Caudate nucleus (tissue), 63 donors: ENCODE measurements at places on chromosomes 2 and 18.
A peak's percentile ranks its signal among the peaks of the same experiment; 100 is the strongest.

DNA sequence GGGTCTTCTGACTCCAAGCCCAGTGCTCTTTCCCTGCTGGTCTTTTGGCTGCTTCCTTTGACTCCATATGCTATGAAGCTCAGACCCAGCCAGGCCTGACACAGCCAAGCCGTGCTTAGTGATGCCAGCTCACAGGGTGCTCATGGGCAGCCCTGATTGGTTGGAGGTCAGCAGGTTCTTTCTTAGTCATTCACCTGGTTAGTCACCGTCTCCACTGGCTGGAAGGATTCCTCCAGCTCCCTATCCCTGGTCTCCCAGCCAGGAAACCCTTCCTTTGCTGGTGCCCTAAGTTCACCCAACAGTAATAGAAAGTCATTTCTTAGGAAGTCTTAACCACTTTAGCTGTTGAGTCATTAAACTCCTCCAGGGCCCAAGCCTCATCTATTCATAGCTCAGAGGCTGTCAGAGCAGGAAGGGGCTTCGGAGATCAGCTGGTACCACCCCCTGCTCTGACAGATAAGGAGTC lies 3.9 kb downstream of the KCNK3 start:
- DNase-seq = no peak

GRCh38 chr2:42823744-42824453 lies 31.5 kb upstream of the HAAO start:
- no peak for DNase-seq

DNA sequence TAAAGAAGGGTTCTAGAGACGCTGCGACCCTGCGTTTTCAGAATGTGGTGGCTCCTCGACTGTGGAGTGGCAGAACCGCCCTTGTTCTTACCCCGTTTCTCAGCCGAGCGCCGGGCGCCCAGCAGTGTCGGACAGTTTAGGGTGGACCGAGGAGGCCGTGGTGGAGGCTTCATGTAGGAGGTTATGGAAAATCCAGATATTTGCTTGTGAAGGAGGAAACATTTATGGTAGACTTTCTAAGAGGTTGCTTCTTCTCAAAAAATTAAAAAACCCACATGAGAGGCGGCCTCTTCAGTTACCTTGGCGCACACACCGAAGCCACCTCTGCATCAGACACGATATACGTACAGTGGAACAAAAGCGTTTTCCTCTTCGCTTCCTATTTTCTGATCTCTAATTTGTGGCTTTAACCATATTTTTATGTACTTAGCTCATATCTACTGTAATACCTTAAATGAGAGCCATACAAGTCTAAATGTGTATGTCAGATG lies 120.8 kb downstream of the NFATC1 start:
- DNase-seq = no peak

DNA sequence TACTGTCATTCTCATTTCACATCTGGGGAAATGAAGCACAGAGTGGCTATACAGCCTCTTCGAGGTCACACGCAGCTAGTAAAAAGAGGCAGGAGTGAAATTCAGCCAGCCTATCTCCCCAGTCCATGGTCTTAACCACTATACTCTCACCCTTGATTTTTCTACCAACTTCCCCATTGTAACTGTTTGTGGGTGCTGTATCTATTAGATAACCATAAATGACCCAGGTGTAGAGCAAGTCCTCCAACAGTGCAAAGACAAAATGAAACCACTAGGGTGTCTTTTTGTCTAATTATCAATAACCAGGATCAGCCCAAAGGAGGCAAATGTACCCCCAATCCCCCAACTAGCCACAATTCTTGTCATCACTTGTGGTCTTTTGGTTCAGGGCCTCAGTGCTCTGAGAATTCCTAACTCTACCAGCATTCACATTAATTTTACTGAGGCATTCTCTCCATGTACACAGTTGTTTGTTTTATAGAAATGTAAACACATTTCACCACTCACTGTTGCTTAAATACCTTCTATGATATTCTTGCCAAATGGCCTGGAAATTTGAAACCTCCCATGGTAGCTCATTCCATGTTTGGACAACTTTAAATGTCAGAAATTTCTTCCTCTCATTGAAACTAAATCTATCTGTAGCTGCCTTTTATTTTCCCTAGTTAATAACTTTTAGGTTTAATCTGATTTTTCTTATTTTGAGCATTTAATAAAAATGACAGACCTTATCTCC lies 58.7 kb downstream of the SLC40A1 start:
- DNase-seq = no peak

- no peak for DNase-seq
Measured at GRCh38 chr18:79947054-79947755, 4.2 kb downstream of the SLC66A2 start.

GRCh38 chr2:191572319-191572718 lies 105.6 kb upstream of the NABP1 start:
- DNase-seq = no peak

GRCh38 chr18:38801640-38802039 lies 1236.0 kb upstream of the CELF4 start:
- DNase-seq = no peak

DNA sequence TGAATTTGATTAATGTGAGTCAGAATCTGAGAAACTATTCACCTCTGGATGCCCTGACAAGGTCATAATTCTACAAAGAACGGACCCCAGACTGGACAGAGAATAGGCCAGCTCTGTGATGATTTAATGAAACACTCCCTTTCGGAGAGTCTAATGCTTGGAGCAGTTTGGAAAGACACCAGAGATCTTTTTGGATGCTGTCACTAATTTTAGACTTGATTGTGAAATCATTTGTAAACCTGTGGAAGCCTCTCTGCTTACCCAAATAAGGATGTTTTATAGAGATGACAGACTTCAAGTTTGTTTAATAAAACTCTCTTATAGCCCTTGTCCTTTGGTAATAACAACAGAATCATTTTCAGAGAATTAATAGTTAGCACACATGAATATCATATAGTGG lies 83.5 kb downstream of the MYL12B start:
- DNase-seq = no peak

- no peak for DNase-seq
Measured at GRCh38 chr18:23498877-23499276, 4.4 kb upstream of the RMC1 start.

DNA sequence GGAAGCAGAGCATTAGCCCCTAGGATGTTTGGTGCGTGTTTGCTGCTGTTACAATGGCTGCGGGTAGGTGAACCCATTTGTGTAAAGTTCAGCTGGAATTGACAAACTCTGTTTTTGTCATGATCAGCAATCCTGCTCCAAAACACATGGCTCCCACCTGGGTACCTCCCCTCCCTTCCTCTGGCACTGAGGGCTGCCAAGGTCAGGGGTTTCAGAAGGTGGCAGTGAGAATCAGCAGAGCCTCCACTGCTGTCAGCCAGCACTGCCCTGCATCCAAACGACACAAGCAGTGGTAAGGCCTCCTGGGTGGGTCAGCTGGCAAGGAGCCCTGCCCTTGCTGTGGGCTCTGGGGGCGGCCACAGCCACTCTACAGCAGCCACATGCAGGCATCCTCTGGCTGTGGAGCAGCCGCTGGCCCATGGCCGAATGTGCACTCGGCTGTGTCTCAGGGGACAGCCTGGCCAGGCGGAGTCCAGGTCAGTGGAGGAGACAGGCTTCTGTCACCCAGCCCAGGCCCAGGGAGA lies 32.8 kb upstream of the LDLRAD4 start:
- no peak for DNase-seq

DNA sequence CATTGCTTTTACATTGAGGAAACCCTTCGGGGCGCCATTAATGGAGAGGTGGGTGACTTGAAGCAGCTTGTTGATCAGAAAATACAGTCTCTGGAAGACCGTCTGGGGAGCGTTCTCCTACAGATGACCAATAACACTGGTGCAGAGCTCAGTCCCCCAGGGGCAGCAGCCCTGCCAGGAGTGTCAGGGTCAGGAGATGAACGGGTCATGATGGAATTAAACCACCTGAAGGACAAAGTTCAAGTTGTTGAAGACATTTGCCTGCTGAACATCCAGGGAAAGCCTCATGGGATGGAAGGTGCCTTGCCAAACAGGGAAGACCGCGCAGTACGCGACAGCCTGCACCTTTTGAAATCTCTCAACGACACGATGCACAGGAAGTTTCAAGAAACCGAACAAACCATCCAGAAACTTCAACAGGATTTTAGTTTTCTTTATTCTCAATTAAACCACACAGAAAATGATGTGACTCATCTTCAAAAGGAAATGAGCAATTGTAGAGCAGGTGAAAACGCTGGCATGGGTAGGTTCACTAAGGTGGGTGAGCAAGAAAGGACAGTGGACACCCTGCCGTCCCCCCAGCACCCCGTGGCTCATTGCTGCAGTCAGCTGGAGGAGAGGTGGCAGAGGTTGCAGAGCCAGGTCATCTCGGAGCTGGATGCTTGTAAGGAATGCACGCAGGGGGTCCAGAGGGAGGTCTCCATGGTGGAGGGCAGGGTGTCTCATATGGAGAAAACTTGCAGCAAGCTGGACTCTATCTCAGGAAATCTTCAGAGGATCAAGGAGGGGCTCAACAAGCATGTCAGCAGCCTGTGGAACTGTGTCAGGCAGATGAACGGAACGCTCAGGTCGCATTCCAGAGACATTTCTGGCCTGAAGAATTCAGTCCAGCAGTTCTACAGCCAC lies 45.0 kb downstream of the EMILIN2 start:
- no peak for DNase-seq

DNA sequence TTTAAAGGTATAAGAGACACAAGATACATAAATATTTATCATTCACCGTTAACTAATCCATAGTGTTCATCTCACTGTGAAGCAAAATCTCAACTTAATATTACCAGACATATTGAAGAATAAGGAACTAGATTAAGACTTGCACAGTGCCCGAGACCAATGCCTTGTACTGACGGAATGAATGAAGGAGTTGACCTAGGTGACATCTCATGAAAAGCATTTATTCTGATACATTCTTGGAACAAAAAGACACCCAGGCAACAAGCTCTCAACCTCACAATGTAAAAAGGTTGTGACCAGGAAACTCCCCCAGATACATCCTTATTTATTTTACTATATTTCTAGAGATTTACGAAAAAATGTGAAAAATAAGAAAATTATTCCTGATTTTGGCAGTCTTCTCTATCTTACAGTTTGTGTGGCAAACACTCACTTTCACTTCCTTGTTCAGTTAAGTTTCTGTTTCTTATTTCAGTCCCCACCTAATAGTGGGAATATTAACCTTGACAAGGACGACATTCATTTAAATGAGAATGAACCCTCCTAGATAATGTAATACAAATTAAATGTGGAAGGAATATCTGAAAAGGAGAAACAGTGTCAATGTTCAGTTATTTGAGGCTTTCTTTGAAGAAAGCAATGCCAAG lies 28.4 kb downstream of the M1AP start:
- no peak for DNase-seq

GRCh38 chr18:70294471-70295191 lies 5.8 kb downstream of the SOCS6 start:
- DNase-seq = no peak

DNA sequence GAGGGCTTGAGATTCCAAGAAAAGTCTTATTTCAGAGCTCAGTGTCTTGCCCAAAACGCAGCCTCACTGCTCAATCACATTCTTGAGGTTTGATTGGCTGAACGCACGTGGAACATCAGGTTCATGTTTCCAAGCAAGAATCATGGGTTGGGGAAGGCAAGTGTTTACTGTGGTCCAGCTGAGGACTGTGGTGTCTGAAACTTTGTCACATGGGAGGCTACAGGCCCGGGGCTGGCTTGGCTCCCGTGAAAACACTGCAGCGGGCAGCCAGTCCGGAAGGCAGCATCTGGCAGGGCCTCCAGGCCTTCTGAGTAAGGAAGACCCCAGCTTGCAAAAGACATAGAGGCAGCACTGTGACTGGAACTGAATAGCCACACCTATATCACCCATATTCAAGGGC lies 84.7 kb downstream of the POLR1A start:
- DNase-seq = peak; percentile 68

- DNase-seq = no peak
Measured at GRCh38 chr2:56013475-56013874, 89.9 kb upstream of the EFEMP1 start.

DNA sequence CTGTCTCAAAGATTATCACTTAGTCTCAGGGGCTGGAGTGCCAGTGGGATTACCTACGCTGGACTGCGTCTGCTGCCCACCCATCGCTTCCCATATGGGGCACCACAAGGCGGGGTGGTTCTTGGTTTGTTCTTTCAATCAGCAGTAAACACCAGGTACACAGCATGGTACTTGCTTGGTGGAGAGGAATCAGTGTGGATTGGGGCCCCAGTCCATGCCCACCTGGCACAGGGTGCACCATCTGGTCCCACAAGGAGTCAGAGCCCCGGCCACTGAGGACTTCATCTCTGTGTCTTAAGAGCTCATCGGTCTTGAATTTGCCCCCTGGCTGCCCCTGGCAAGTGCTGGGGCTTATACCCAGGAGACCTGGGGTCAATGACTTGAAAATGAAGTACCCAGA lies 96.2 kb downstream of the GLI2 start:
- no peak for DNase-seq
